ENCODE measurements at places on chromosomes 11 and 22. TPM values are rescaled to one million over a fixed set of nuclear protein-coding genes. Genes with fewer than 3 reads are reported as not detected.

DNA sequence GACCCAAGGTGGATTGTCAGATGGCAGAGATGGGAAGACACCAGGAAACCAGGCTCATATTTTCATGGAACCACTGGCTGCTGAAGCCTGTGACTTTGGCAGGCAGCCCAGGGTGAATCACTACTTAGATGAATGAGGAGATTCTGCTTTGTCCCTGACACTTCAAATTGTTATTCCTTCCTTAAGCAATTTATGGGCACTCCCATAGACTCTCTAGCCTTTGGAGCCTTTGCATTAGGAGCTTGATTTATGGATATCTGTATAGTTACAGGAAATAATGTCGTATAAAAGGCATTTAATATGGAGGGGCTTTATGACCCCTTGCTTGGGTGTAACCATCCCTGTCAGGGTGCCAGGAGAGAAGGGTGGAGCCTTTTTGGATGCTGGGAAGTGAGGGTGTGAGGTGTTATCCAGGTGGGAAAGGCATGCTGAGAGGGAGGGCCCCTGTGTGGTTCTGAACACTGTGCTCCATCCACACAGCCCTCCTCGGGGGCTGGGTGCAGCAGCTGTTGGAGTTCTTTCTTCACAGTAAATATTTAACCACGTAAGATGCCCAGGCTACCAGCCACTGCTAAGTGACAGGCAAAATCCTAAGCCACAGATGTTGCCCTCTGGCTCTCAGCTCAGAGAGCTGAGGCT is 35.3 kb downstream of the IL18 start:
- DNase-seq: peak; percentile 10

DNA sequence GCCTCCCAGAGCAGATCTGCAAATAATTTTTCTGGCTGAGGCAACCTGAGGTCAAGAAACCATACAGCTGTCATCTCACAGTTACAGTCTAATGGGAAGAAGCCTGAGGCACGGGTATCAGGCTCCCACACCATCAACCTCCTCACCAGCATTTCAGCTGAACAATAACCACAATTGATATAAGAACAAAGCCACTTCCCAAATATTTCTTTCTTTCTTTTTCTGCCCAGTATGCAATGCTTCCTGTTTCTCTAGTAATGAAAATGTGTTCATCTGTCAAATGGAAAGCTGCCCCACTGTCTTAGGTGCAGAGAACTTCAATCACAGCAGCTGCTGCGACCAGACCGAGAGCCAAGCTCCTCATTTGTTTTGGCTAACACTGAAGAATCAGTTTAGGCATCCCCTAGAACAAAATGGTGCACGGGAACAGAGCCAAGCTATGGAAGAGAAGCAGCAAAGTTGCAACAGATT is 108.4 kb downstream of the BLID start:
- peak; percentile 77 for DNase-seq

DNA sequence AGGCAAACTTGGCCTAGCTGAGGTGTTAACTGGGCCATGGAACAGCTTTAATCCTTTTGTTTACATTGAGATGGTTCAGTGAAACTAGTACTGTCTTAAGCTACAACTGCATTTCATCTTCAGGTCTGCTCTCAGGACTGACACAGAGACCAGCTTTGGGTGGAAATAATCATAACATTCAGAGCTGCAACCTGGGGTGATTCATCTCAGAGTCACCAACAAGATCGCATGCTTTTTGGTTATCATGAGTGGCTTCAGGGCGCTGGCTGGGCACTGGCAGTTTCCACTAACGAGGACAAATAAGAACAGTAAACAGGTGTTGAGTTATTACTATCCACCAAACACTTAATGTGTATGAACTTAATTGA is 60.9 kb upstream of the PAX6 start:
- no peak for DNase-seq

DNA sequence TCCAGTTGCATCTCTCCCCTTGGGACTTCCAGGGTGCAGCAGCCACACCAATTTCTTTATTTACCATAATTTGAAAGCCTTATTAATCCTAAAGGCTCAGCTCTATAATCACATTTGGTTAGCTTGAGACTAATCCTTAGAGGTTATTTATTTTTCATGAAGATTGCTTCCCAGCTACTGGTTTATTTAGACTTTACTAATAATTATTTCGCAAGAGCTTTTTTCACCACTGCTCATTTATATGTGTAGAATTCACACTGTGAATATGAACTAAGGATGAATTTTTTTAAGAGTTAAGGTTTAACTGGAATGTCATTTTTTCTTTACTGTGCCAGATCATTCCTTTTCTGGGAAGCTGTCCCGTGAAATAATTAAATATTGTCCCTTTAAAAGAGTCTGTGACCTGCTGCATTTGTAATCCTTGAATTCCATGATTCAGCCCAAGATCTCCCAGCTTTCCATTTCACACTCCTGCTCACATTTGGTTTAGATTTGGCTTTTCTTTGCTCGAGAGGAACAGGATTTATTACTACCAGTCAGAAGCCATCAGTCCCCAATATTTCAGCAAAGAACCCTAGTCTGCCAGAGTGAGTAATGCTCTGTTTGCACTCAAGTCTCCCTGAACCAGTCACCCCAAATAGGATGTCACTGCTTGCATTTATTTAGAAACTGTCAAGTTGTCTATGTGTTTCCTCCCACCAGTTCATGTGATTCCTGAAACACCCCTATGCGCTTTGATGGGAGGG is 4.4 kb upstream of the CD44 start:
- peak; percentile 77 for DNase-seq

The ANO3 gene
- 0.46 TPM for polyA plus RNA-seq
